ENCODE measurements at places on chromosomes 4 and X.

GRCh38 chrX:124573468-124573867 is 227.1 kb downstream of the SH2D1A start:
- DNase-seq = no peak

DNA sequence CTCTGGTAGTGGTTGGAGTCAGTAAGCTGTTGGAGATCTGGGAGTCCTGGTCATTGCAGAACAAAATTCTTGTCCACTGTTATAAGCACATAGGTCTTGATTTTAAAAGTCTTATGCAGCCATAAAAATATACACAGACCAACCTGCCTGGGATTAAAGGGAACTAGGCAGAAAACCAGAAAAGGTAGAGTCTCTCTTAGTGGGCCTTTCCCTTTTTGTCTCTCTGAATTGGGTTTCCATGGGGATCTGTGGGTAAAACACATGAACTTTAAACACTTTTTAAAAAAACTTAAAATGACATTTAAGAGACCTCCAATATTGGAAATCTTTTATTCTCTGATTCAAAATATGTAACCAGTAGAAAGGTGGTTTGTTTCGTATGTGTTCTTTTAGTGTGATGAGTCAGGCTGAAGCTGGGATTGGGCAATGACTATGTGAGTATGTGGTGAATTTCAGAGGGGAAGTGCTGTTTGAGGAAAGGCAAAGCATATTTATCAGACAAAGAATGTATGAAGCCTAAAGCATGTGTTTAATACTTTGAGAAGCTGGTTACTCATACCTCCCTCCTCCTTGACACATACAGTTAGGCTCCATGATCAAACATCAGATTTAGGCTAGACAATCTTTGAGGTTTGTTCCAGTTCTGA is 29.6 kb downstream of the SLC16A2 start:
- no peak for DNase-seq

- DNase-seq = no peak
These were observed 2.9 kb upstream of the UCP1 start for GRCh38 chr4:140571620-140572019.

DNA sequence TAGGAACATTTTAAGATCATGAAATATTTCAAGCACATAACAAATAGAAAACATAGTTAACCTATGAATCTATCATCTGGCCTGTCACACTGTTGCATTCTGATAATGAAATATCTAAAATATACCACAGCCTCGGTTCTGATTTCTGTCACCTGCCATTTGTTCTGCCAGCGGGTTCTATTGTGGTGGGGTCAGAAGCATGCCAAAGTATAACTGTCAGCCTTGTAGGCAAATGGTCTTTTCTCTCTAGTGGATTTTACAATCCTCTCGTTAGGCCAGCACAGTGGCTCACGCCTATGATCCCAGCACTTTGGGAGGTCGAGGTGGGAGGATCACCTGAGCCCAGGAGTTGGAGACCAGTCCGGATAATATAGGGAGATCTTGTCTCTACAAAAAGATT is 47.9 kb downstream of the HTRA3 start:
- no peak for DNase-seq

DNA sequence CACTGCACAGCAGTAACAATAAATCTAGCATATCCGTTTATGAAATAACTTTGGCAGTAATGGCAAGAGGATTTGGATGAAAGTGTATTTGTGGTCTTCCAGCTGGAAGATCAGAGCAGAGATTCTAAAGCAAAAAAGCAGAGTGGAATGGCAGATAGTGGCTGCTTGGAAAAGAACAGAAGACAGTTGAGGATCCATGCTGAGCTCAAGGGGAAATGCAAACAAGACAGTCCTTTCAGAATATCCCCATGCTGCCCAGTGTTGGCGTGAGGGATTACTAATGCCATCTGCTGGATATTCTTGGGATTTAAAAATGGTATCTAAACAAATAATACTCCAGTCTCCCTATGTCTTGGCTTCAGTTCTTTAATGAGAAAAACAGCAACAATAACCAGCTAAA is 629.1 kb upstream of the ATOH1 start:
- DNase-seq = no peak

DNA sequence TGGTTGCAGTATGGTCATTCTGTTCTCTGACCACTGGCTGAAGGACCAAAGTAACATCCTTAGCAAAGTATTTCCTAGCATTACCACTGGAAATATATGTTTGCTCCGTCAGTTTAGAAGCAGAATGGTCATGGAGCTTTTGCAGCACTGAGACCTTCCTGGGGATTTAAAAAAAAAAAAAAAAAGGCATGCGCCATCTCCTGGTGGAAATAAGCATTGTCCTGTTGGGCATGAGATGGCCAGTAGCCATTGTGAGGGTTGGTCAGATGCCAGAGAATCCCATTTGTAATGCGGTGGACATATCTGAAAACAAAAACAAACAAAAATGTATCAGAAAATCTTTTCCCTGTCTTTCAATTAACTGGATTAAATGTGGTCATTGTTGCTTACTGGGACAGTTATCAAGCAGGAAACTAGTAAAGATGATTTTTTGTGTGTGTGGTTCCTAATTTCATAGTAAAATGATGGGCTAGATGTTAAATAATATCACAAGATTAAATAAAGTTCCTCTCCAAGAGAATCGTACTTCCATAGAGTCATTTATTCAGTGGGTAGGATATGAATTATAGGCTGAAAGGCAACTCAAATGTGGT is 139.6 kb downstream of the SOWAHB start:
- no peak for DNase-seq

GRCh38 chrX:20418379-20419150 is 151.9 kb upstream of the RPS6KA3 start:
- no peak for DNase-seq

DNA sequence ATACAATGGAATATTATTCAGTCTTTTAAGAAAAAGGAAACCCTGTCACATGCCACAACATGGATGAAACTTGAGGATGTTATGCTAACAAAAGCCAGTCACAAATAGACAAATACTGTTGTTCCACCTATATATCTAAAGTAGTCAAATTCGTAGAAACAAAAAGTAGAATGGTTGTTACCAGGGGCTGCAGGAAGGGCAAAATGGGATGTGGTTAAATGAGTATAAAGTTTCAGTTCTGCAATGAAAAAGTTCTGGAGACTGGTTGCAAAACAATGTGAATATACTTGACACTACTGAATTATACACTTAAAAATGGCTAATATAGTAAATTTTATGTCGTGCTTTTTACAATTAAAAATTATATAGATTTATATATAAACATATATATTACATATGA is 12.2 kb downstream of the SPOCK3 start:
- no peak for DNase-seq

- DNase-seq = no peak
These were observed 438.7 kb downstream of the RPA4 start for GRCh38 chrX:97322401-97322800.

GRCh38 chr4:44161756-44162155 is 286.9 kb downstream of the KCTD8 start:
- no peak for DNase-seq

DNA sequence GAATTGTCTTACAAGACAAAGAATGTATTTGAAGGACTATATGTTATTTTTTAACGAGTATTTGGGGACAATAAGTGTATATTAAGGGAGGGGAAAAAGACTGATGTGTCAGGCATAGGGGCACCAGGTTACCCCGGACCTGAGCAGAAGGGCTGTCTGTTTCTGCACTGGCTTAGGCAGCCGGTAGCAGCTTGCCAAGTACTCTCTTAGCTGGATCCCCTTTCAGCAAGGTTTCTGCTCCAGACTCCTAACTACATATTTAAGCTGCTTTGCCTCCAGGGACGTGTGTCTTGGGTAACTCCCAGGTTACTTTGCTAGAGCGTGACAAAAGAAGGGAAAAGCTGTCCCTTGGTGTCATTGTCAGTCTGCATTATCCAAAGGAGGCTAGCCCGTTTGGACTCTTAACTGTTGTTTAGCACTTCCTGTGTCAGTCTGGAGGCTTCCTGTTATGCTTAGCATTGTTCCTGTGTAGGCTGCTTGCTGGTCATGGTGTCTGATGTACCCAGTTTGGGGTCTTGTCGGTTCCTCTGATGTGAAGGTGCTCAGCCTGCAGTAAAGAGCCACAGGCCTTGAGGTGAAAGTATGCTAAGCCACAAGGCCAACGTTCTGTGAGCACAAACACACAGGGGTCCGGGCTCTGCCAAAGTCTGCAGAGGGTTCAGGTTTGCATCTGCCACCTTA is 11.6 kb downstream of the CXCR3 start:
- DNase-seq = no peak

DNA sequence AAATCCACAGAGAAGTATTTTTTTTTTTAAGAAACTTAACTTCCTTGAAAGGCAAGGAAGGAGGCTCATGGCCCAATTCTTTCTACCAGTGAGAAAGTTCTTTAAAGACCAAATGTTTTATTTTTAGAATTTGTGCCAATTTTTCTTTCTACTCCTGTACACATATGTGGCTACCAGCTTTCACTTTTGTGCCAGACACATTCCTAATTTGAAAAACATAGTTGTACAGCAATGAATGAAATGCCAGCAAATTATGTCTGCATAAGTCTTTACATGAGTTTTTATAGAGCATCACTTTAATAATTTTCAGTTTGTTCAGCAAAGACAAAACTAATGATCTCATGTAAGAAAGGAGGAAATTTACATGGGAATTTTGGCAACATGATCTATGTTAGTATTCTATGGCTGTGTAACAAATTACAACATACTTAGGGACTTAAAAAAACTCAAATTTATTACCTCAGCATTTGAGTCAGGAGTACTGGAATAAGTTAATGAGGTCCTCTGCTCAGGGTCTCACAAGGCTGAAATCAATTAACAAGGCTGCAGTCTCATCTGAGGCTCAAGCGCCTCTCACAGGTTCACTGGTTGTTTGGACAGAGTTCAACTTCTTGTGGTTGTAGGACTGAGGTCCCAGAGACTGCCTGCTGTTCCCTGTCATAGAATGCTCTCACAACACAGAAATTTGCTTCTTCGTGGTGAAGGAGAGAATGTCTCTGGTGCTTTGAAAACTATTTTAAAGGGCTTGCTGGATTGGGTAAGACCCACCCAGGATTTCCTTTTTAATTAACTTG is 678.2 kb upstream of the FAM241A start:
- DNase-seq = no peak

GRCh38 chr4:83929550-83929949 is 393.6 kb downstream of the GPAT3 start:
- no peak for DNase-seq

DNA sequence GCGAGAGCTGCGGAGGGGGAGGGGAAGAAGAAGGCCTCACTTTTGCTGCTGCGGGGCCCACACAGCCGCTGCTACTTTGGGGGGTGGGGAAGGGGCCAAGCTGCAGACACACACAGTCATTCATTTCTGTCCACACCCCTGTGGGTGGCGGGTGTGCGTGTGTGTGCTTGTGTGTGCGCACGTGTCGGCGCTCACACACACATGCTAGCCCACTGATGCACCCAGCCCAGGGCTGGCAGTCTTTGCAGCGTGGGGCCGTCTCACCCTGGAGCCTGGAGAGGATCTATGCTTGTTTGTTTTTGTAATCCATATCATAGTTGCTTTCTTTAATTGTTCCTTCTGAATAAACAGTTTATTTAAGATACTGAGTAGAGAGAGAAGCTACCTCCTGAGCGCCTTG is 4.0 kb downstream of the DUSP9 start:
- DNase-seq = no peak

DNA sequence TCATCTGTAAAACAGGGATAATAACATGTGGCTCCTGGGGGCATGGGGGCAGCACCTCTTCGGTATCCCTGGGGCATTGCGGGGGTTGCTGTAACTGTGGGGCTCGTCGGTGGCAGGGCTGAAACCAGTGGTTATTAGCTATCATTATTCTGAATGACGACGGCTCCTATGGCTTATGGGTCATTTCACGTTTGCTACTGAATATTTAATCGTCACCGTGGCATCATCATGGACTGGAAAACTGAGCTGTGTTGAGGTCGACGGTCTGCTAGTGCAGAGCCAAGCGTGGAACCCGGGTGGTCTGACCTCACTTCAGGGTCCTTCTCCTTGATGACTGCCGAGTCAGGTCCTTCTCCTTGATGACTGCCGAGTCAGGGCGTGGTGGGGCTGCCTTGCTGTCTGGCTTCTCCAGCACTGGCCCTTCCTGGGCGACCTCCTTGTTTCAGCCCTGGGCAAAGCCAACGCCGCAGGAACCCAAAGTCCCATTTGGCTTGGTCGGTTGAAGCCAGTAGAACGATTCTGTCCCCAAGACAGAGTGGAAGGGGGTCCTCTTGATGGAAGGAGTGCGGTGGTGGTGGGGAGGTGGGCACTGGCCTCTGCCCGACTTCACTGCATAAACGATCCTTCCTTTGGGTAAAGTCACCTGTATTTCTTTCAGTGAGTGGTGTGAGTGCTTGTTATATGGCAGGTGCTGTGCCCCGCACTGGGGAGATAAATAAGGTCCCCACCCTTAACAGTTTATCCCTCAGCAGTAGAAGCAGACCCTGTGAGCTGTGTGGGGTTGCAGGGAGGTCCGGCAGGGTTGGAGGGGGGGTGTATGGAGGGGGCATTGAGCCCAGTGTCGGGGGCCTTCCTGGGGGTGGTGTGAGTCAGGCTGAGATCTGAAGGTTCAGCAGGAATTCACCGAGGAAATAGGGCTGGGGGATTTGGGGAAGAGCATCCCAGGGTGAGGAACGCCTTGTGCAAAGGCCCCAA is 40.8 kb downstream of the PSAPL1 start:
- DNase-seq = no peak

DNA sequence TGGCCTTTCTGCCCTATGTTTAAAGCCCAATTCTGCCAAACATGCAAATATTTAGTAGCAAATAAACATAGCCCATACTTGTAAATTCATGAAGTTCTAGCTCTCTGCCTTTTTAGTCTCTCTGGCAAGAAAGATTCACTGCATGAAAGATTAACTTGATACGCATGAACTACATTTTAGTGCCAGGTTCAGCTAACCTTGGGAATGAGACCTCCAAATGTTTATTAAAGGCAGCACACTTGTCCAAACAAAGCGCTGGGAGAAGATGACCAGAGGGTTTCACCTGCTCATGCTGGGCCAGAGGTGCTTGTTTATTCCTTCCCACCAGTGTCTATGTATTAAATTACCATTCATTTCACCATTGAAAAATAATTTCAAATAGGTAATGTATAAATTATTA is 44.5 kb upstream of the IL1RAPL1 start:
- DNase-seq = no peak

- DNase-seq = no peak
These were observed 228.0 kb downstream of the APBB2 start for GRCh38 chr4:40986375-40986774.

DNA sequence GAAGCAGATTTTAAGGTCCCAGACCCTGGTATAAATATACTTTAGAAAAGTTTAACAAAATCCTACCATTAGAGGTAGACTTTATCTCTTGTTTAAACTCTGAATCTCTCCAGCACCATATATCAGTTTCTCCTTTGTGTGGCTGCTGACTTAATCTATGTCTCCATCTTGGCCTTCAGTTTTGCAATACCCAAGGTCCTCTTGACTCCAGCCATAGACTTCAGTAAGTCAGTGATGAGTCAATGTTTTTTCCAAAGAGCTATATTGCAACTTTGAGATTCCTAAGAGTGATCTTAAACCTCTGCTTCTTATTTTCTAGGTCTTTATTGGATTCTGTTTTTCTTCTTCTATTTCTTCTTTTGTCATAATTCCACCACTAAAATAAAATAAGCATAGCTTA is 50.8 kb upstream of the ADGRL3 start:
- DNase-seq = no peak

GRCh38 chr4:163865010-163865409 is 370.5 kb downstream of the TMA16 start:
- DNase-seq = no peak
